Foreskin keratinocyte (primary cell): ENCODE measurements at places on chromosomes 7 and 10. TPM values are rescaled to one million over a fixed set of nuclear protein-coding genes. Genes with fewer than 3 reads are reported as not detected.

GRCh38 chr7:51263631-51264484 is 52.8 kb downstream of the COBL start:
- peak; percentile 11 for DNase-seq

- no peak for DNase-seq
Observed at GRCh38 chr7:110943701-110944345, 147.1 kb upstream of the LRRN3 start.

GRCh38 chr10:131766096-131766495 is 134.7 kb upstream of the PPP2R2D start:
- DNase-seq, result no peak

GRCh38 chr7:30635798-30636197 is 41.1 kb downstream of the GARS1 start:
- DNase-seq, result no peak

DNA sequence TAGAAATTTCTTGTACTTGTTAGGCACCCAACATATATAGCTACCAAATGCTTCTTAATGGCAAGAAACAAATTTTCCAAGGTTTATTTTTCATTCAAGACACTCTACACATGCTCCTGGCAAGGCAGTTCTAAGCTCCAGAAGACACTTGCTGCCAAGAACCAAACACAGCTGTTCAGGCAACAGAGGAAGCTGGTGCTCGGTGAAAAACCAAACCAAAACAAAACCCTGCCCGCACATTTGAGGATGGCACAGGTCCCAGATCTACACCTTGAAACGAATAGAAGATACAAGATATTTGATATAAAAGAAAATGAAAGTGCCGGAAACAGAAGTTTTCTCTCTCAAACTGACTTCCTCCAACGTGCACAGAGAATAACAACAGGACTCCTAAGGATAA is 4.9 kb upstream of the DNTT start:
- no peak for DNase-seq

DNA sequence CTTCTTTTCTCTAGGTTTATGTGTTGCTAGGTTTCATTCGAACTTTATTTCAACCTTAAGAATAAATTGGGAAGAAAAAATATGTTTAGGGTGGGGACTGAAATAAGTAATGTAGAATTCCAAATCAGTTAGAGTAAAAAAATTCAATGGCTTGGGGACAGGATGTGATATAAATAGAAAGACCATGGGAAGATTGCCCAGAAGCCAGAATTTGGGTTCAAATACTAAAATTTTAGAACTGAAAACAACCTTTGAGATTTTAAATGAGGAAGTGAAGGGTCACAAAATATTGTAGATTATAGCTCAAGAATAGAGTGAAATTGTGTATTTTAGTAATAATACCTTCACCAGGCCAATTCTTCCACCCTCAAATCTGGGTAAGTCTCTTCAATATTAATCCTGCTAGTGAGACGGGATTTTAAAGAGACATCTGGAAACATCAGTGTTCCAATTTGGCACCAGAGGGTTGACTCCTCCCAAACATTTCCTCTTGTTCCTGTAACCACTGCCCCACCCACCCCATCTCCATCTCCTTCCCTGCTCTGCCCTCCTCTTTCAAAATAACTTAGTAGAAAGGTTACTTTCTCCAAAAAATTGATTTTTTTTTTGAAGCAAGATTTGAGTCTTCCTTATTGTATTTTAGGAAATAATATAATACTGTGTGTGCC is 51.3 kb upstream of the FAM3C start:
- no peak for DNase-seq

Gene DNMBP
- 24.3 and 24.5 TPM in 2 replicates for total RNA-seq

DNA sequence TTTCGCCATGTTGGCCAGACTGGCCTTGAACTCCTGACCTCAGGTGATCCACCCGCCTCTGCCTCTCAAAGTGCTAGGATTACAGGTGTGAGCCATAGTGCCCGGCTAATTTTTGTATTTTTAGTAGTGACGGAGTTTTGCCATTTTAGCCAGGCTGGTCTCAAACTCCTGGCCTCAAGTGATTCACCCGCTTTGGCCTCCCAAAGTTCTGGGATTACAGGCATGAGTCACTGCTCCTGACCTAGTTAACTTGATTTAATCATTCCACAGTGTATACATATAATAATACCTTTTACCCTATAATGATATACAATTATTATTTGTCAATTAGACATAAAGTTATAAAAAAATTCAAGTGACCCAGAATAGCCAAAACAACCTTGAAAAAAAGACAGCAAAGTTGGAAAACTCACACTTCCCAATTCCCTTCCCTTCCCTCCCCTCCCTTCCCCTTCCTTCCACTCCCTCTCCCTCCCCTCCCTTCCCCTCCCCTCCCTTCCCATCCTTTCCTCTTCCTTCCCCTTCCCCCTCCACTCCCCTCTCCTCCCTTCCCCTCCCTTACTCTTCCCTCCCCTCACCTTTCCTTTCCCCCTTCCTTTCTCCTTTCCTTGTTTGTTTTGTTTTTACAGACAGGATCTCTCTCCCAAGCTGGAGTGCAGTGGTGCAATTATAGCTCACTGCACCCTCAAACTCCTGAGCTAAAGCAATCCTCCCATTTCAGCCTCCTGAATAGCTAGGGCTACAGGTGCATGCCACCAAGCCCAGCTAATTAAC is 14.8 kb upstream of the ZMIZ2 start:
- DNase-seq, result peak; percentile 87

DNA sequence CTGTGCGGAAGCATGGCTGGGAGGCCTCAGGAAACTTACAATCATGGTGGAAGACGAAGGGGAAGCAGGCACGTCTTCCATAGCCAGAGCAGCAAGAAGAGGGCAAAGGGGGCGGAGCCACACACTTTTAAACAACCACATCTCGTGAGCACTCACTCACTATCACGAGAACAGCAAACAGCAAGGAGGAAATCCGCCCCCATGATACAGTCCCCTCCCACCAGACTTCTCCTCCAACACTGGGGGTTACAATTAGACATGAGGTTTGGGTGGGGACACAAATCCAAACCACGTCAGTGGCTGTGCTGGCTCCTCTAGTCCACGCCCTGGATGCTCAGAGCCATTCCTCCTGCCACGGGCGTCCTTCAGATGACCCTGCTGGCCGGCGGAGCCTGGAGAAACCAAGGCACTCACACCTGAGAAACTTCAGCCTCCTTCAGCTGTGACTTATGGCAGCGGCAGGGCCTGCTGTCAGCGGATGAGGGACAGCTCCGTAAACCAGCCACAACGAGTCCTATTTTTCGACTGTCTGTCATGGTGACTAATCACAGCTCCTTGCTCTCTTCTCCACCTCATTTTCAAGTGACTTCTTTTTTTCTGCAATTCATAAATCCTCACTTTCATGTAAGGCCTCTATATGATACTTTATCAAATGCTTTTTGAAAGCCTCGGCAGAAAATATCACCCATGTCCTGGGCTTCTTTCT is 167.9 kb upstream of the PFKP start:
- DNase-seq, result no peak

DNA sequence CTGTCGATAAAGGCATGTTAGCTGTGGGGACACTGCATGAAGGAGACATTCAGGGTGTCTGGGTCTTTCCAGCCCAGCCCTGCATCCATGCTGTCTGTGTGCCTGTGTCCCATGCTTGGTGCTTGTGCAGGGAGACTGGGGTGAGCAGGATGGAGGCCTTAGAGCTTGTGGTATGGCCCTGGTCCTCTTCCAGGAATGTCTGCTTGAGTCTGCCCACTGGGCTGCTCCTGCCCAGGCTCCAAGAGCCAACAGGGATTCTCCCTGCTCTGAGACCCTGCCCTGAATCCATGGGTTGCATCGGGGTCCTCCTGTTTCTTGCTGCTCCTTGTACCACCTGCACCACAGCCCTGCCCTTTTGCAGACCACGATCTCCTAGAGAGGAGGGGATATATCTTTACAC is 31.4 kb upstream of the ARHGAP22 start:
- no peak for DNase-seq

- no peak for DNase-seq
Observed at GRCh38 chr7:30069096-30069867, 41.1 kb downstream of the PLEKHA8 start.

Gene SLC39A12
- total RNA-seq, result not detected in 2 replicates

DNA sequence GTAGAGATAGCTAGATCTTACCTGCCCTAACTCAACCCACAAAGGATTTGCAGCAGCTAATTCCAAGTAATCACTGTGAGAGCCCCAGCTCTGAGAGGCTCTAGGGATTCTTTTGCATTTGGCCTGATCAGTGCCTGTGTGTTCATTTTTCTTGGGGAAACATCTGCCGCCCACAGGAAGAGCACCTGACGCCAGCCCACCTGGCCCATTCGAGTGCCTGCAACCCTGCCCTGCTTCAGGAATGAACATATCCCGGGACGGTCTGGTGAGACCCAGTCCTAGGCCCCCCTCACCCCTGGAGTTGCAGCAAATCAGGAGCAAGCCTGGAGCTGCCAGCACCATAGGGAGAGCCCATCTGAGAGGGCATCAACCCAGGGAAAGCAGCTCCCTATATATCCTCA is 38.8 kb downstream of the GSDME start:
- DNase-seq, result no peak
